Stimulated activated CD4-positive, alpha-beta T cell treated with anti-CD3 and anti-CD28 coated beads, Interleukin-4, amount 100 ng/mL, for 1 hour (primary cell): ENCODE measurements at places on chromosomes 3 and 15.

GRCh38 chr15:85037641-85038040, 56.0 kb downstream of the PDE8A start:
- no peak for DNase-seq

- DNase-seq: no peak
Measured at GRCh38 chr3:34102288-34102687, 303.9 kb downstream of the PDCD6IP start.

DNA sequence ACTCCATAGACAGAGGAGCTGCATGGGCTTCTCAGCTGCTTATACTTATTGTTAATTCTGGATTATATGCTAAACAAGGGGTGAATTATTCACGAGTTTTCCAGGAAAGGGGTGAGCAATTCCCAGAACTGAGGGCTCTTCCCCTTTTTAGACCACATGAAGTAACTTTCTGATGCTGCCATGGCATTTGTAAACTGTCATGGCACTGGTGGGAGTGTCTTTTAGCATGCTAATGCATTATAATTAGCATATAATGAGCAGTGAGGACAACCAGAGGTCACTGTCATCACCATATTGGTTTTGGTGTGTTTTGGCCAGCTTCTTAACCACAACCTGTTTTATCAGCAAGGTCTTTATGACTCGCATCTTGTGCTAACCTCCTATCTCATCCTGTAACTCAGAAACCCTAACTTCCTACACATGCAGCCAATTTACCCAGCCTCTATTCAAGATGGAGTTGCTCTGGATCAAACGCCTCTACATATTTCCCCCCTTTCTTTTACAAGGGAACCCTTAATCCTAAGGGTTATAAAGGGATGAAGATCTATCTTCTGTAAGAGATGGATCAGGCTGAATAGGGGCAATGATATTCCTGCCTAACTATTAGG, 12.1 kb upstream of the DMXL2 start:
- DNase-seq: no peak

- no peak for DNase-seq
Measured at GRCh38 chr3:52402101-52402521, 42.8 kb downstream of the SEMA3G start.

DNA sequence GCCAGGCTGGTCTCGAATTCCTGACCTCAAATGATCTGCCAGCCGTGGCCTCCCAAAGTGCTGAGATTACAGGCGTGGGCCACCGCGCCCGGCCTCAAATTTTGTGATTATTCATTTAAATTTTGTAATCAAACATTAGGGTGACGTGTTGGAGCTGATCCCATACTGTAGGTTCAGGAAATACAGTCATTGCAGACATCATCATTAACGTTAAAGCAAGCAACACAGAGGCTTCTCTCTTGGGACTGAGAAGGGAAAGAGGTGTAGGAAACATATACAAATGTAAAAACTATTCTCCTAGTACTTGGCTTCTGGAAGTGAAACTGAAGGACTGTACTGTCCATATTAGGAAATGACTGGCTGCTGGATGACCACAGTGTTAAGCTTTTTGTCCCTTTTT, 11.1 kb upstream of the ARID3B start:
- no peak for DNase-seq

DNA sequence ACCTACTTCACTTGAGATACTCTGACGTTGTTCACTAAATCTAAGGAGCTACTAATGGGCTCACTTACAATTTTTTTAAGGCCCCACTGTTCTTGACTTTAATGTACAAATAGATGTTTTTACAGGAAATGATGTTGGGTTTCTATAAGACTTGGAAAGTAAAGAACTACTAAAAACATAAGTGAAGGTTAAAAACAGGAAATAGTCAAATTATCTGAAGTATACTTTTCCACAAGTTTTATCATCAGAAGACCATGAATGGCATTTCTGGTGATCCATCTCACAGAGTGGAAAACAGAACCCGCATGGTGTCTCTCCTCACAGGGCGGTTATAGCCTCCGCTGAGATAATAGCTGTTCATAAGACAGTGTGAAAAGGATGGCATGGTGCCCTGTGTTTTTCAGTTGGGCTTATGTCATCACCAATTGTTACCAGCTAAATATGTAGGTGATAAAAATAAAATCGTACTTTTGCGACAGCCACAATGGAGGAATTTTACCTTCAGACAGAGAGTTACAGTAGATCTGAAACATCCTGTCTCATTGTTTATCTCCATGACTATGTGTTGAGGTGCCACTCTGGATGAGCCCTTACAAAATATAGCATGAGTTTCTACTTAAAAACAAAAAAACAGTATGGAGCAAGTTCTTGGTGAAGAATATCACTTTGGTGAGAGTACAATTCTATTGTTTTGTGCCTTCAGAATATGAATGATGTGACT, 462.4 kb downstream of the RAP2B start:
- DNase-seq: peak; percentile 12

DNA sequence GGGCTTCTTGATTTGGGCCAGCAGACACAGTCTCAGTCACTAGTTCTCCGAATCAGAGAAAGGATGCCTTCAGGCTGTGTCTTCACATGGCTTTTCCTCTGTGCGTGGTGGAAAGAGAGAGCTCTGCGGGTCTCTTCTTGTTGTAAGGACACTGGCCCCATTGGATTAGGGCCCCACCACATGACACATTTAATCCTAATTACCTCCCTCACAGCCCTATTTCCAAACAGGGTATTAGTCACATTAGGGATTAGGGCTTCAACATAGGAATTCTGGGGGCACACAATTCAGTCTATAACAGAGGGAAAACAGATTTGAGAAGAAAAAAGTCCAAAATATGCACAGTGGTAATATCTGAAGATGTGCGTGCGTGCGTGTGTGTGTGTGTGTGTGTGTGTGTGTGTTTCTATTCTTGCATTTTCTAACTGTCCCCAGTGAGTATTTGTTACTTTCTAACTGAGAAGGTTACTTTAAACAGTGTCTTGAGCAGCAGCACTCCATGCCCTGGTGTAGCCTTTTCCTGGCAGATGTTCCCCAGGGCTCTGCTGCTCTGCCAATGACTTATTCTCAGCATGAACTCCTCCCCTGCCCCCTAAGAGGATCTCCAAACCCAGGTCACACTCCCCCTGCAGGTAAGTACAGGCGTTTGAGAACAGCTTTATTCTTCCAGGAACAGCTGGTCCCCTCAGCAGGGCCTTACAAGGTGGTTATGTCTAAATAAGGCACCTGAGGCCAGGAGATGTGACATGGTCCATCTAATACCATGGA, 72.9 kb downstream of the RPL39L start:
- DNase-seq: peak; percentile 39

- no peak for DNase-seq
Measured at GRCh38 chr3:101978348-101978747, 129.0 kb downstream of the NFKBIZ start.

DNA sequence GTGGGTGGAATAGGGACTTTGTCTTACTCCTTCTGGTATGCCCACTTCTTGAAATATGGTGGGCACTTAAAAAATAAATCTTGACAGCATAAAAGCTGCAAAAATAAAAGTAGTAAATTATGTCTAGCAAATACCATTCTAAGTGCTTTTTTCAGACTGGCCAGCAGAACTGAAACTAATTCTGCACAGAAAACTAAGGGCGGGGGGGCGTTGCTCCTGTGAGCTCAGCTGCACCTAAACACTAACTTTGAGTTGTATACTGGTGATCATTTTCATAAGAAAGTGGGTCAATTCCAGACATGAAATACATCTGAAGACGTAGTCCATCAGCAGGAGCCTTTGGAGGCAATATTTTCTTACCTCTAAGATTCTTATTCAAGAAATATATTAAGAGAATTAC, 114.8 kb downstream of the WDR76 start:
- no peak for DNase-seq

DNA sequence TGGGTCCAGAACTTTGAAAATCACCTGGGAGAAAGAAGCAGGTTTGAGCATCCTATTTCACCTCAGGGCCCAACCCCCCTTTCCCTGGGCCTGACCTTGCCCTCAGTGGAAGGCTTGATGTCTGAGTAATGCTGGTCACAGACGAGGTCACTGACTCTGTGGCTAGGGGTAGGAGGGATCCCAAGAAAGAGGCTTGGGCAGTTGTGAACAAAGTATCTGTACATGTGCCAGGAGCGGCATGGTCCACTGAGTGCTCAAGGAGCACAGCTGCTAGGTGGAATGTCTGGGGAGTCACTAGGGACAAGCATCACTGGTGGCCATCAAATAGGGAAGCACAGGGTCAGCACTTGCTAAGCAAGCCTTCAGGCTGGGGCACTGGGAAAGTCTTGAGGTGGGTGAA, 7.3 kb downstream of the CCDC71 start:
- no peak for DNase-seq

DNA sequence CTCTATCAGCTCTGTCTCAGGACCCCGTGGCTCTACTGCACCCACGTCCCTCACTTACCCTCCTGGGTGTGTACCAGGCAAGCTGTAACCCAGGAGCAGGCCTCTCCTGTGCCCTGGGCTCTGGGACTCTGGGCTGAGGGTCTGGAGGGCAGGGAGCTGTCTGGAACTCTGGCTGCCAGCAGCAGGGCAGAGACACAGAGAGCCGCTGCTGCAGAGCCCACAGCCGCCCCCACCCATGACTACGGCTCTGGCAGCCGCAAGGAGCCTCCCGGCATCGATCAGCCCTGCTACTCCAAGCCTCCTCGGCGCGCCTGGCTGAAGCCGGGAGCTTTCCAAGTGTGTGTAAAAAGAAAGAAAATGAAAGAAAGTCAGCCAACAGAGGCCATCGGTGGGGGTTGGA, 103.7 kb upstream of the ATP2B2 start:
- DNase-seq: no peak

GRCh38 chr15:56207092-56207491, 36.6 kb downstream of the RFX7 start:
- no peak for DNase-seq

- DNase-seq: no peak
Measured at GRCh38 chr15:99408236-99409096, 157.2 kb downstream of the LRRC28 start.

- DNase-seq: no peak
Measured at GRCh38 chr15:20345401-20345958, 196.1 kb downstream of the GOLGA6L6 start.

GRCh38 chr15:71687902-71688508, 122.3 kb upstream of the NR2E3 start:
- no peak for DNase-seq

- DNase-seq: no peak
Measured at GRCh38 chr3:38011111-38011510, 18.3 kb downstream of the PLCD1 start.

- no peak for DNase-seq
Measured at GRCh38 chr15:80970658-80971057, 19.0 kb downstream of the MESD start.

DNA sequence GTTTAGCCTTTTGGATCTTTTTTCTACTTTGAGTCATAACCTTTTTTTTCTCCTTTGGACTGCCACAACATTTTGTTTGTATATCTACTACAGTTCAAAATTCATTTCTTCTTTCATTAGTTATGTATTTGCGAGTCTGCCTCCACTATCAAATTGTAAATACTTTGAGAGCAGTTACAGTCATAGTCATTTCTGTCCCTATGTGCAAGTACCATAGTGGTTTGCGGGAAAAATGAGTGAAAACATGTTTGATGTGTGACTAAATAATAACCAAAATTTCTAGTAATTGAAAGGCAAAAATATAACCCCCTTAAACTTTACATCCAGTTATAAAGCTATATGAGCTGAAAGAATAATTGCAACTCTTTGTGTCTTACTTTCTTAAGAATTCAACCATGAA, 45.8 kb upstream of the CCDC50 start:
- no peak for DNase-seq

DNA sequence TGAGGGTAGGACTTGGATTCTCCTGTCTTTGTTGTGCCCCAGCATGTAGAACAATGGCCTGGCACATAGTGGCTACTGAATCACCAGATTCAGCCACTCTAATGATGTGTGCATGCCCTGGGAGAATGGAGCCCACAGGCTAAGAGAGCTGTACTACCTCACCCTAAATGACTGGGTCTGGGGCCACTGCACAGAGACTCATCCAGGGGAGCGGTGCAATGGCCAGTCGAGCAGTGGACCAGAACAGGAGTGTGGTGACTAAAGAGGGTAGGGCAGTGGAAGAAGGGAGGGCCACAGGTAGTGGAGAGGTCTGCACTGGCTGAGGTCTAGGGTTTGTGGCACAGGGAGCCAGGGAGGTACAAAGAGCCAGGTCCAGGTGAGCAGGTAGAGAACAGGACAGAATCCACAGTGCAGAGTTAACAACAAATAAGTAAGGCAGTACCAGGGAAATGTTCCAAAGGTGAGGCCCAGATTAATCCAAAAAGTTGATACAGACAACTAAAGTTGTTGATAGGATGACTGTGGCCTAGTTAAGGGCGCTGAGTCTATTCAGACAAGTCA, 142.7 kb upstream of the ATP11B start:
- DNase-seq: no peak

DNA sequence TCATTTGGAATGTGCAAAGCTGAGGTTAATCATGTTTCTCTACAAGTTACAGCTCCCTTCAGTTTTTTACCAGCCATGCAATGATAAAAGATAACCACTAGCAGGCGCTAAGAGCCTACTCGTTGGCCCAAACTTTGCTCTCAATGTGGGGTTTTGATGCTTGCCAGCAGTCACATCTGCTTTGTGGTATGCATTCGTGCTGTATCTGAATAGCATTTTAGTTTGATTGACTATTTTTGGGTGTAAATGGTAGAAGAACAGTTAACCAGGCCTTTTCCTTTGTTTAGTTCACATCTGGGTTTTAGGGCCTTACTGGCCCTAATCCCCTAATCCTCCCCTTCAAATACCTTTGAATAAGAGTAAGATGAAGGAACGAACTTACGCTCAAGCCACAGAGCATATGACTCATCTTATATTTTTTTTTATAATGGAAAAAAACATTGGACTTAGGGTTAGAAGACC, 4.4 kb upstream of the CLDN11 start:
- peak; percentile 5 for DNase-seq
